Effector CD8-positive, alpha-beta T cell (primary cell): ENCODE measurements at places on chromosomes 13 and 19.

- DNase-seq: no peak
Observed at GRCh38 chr13:49499889-49500660, 4.3 kb downstream of the PHF11 start.

DNA sequence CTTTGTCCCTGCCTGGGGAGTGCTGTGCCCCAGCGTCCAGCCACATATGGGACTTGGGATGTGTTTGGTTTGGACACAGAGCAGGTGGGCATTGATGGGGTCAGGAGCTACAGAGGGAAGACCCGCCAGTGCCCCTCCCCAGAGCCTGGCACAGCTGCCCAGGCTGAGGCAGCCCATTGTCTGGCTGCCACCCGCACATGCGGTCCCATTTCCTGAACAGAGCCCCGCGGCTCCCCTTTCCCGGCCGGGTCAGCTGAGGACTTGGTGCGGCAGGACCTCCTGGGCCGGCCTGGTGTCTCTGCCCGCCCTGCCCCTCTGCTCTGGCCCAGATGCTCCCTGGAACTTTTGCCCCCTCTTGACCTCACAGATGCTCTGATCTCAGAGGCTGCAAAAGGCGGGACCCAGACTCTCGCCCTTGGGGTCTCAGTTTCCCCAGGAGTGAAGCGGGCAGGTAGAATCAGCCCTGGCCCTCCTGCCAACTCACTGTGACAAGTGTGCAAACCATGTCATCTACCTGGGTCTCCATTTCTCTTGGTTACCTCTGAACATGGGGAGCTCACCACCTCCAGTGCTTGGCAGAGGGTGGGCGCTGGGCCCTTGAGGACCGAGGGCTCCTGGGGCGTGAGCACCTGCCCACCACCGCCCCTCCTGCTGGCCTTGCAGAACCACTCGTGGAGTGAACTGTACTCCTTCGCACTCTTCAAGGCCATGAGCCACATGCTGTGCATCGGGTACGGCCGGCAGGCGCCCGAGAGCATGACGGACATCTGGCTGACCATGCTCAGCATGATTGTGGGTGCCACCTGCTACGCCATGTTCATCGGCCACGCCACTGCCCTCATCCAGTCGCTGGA lies 17.8 kb downstream of the HCN2 start:
- no peak for DNase-seq

DNA sequence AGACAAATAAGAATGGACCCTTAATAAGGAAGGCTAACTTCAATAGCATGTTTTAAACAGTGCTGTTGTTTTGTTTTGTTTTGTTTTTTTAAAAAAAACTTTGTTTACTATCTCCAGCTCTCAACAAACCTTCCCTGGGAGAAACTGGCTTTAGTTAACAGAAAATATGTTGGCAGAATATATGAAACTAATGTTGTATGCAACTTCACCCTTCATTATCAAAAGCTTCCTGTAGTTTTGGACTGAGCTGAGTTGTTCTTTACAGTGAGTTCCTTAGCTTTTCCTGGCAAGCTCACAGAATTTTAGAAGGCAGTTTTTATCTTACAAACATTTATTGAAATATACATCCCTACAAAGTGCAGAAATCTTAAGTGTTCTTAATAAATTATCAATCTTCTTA lies 2480.7 kb upstream of the PCDH20 start:
- DNase-seq: no peak

GRCh38 chr13:73702419-73703071 lies 431.7 kb downstream of the KLF12 start:
- DNase-seq: no peak

- no peak for DNase-seq
Observed at GRCh38 chr13:29613101-29613500, 17.6 kb upstream of the SLC7A1 start.

- DNase-seq: no peak
Observed at GRCh38 chr13:60924856-60925255, 490.8 kb downstream of the PCDH20 start.

DNA sequence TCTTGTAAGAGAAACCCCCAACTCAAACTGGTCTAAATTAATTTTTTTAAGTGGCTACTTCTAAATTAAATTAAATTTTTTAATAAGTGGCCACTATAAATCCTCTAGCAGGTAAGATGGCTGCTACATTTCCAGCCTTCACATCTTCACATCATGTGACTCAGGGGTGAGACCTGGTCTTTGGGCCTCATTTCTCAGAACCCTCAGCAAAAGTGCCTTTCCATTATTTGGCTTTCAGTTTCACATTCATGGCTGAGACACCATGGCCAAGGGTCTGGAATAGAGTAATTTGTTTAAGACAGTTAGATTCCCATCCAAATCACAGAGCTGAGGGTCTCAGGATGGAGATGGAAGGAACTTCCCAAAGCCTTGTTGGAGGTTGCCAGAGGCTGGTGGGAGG lies 47.5 kb downstream of the DCT start:
- no peak for DNase-seq

DNA sequence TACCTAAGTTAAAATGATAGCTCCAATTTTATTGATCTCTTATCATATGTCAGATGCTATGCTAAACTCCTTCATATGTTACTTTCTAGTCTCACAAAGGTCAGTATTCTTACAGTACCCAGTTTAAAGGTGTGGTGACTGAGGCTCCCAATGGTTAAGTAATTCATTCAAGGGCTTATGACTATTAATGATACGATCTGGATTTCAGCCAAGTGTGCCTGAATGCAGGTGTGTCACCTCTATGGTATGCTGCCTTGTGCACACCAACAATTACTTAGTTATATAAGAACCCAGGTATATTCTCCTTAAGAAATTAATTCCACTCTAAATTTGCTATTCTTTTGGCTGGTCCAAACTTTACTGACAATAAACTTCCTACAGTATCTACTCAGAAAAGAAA lies 84.6 kb upstream of the TRPC4 start:
- DNase-seq: no peak

DNA sequence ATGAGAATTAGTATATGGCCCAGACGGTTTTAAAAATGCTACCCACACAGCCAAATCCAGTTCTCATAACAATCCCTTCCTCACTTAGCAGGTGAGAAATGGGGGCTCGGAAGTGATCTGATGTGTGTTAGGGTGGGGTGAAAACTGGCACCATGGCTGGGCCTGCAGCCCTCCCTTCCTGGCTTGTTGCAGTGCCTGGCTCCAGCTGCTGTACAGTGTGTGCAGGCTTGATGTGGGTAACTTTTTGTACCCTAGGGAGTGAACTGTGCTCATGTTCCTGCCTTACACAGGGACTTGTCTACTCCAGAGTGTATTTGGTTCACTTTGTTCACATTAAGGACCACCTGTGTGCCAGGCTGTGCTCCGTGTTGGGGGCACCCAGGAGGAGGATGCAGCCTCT lies 177.2 kb downstream of the LMO7 start:
- no peak for DNase-seq
